ENCODE measurements at places on chromosomes 13 and 19.

GRCh38 chr19:48111280-48111679 lies 663 bp upstream of the PLA2G4C start:
- DNase-seq, result no peak

GRCh38 chr19:7905268-7905667 lies 1.6 kb downstream of the MAP2K7 start:
- DNase-seq, result no peak

- no peak for DNase-seq
Measured at GRCh38 chr19:5696196-5697021, 6.3 kb downstream of the RPL36 start.

GRCh38 chr19:5326986-5327623 lies 13.5 kb downstream of the PTPRS start:
- no peak for DNase-seq

DNA sequence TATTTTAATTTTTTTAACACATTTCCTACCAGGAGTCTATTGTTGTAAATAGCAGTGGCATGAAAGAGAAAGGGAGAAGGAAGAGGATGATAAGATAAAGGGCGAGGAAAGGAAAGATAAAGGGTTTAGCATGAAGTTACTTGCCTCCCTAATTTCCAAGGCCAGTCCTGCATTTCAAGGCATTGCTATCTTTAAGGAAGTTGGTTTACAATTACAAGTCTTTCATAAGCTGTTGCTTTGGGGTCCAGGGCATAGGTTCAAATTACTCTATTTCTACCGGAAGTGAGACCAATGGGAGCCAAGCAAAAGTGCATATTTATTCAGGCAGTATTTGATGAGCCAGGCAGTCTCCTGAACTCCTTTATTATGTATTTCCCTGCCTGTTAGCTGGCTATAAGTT lies 27.7 kb upstream of the UBL3 start:
- no peak for DNase-seq

GRCh38 chr13:97851269-97851668 lies 102.2 kb upstream of the IPO5 start:
- DNase-seq, result no peak

GRCh38 chr13:106899442-106899841 lies 331.5 kb upstream of the ARGLU1 start:
- DNase-seq, result no peak

- no peak for DNase-seq
Measured at GRCh38 chr13:94109715-94110374, 369.6 kb downstream of the DCT start.

DNA sequence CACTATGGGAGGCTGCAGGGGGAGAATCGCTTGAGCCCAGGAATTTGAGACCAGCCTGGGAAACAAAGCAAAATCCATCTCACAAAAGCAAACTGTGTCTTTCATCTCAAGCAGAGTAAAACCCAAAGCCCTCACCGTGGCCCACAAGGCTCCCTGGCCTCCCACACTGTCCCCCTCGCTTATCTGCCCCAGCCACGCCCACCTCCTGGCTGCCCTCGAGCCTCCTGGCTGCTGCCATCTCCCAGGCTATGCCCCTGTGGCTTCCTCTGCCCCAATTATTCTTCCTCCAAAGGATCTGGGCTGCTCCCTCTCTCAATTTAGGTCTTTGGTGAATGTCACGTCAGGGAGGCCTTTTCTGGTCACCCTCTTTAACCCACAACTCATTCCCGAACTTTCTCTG lies 3.6 kb downstream of the RABAC1 start:
- DNase-seq, result no peak

DNA sequence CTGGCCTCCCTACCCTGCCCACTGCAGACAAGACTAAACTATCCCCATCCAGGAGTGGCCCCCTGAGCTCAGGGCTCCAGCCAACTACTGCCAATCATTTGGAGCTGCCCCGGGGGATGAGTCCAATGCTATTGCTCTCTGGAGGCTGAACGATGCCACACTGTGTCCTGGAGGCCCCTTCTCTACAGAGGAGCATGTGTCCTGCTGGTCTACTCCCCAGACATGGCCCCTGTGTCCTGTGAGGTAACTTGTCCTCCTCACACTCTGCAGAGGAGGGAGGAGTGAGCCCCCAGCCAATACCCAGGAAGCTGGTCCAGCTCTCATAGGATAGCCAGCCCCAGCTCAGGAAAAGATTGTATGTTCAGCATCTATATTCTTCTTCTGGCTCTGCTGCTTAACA lies 159.1 kb upstream of the GPR12 start:
- DNase-seq, result no peak

GRCh38 chr19:32294871-32295438 lies 50.5 kb upstream of the ZNF507 start:
- DNase-seq, result no peak

DNA sequence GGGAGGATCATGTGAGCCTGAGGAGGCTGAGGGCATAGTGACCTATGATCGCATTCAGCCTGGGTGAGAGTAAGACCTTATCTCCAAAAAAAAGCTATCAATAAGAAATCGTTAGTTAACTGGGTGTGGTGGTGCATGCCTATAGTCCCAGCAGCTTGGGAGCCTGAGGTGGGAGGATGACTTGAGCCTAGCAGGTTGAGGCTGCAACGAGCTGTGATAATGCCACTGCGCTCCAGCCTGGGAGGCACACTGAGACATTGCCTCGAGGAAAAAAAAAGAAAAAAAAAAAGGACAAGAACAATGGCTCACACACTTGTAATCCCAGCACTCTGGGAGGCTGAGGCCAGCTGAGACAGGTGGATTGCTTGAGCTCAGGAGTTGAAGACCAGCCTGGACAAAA lies 16.2 kb downstream of the PSPC1 start:
- no peak for DNase-seq

- DNase-seq, result no peak
Measured at GRCh38 chr19:45780146-45780447, 2.2 kb downstream of the DMPK start.

DNA sequence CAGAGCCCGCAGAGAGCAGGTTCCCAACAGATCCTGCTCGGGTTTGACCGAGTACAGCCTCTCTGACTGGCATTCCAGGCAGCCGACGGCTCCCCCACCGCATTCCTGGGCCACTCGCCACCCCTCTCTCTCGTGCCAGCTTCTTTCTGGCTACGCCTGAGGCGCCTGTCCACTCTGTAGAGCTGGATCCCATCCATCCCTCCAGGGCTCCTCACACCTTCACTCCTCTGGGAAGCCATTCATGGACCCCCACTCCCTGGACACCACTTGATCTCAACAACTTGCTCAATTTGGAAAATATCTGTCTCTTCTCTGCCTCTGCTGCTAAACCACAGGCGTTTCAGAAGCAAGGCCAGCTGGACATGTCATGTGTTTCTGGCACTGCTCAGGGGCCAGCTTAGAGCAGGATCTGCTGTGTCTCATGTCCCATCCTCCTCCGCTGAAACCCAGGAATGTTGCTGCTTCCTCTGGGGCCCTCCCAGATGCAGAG lies 30.6 kb upstream of the ATP1A3 start:
- DNase-seq, result no peak

- no peak for DNase-seq
Measured at GRCh38 chr19:964761-965694, 19.1 kb upstream of the WDR18 start.

DNA sequence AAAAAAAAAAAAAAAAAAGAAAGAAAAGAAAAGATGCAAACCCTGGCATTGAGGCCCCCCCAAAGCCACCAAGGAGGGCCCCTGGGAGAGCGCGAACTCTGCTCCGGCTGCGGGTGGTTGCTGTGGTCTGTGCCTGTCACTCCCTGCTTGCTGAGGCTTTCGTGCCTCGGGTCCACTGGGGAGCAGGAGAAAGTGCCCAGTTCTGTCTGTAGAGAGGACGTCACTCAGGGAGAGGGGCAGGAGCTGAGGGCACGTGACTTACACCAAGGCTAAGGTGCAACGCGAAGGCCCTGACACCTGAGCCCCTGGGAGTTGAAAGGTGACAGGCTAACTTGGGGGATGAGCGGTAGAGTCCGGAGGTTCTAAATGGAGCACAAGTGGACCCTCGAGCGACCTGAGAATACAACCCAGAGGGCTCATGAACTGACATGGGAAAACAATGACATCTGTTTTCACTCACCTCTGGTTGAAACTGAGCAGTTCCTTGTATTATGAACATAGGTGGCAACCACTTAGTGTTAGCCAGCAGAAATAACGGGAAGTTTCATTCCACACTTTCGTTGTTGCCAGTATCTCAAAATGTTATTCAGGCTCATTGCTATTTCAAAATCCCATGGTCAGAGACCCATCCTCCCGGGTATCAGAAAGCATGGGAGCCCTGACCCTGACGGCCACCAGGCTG lies 69.2 kb upstream of the TM9SF2 start:
- DNase-seq, result no peak

DNA sequence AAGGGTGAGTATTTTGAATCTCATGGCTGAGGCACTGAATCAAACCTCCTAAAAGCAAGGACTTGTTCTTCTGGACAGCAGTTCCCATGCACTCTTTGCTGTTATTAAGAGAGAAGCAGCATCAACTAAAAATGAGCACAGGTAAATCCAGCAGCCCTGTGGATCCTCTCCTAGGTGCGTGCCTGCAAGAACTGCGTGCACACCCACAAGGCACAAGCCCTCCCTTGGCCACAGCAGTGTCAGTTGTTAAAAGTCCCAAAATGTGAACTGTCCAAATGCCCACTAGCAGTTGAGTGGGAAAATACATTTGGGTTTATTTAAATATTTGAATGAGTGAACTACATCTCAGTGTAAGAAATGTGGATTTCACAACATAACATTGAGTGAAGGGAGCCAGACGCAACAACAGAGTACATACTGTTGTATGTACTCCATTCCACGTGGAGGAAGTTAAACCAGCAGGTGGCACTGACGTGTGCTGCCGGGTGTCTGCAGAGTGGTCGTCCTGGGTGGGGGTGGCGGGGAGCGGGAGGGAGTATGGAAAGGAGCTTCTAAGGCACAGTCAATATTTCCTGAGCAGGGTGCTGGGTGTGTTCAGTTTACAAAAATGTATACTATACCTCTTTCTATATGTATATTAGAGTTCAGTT lies 266.4 kb downstream of the NALCN start:
- no peak for DNase-seq

GRCh38 chr19:50975766-50976165 lies 6.4 kb upstream of the KLK6 start:
- DNase-seq, result no peak

DNA sequence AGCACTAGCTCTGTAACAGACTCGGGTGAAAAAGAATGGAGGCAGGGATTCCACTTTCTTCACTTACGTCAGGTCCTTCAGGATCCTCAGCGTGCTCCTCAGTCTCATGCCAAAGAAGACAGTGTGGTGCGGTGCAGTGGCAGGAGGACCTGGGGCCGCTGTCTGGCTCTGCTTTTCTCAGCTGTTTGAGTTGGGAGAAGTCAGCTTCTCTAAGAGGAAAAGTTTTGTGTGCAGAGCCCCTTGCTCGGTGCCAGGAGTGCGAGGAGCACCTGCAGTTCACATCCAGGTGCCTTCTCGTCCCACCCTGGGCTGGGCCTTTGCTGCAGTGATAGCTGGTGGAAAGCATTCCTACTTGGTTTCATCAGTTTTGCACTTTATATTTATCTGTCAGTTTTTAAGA lies 77.9 kb upstream of the TEX29 start:
- DNase-seq, result no peak

- no peak for DNase-seq
Measured at GRCh38 chr19:35317464-35318043, 11.4 kb upstream of the CD22 start.

DNA sequence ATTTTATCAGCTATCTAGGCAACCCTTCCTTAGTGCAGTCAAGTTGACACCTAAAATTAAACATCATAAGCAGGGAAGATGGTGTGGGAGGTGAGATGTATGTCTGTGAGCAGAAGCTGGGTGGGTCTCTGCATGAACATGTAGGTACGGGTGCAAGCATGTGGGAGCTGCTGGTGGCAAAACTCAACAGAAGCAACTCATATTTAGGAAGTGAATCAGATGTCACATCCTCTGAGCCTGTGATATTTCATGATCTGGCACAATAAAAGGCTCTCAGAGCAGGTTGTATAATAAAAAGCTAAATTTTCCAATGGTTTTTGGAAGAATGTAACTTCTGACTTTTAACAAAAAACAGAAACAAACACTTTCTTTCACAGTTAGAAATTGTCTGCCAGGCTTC lies 44.4 kb downstream of the C1QTNF9 start:
- DNase-seq, result no peak

DNA sequence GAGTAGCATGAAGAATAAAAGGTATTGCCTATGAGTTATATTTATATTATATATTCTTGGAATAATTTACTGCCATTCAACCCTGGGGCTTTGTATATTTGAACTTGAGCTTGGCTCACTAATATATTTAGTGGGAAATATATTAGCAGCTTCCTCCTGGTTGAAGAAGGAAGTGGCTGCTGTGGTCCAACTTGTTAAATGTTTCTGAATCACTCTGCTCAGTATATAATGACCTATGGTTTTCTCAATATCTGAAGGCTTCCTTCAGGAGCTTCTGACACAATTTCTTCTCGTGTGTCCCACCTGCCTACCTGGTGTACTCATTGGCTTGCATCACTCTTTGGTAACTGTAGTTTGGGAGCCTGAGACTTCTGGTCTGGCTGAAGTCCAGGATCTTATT lies 646.4 kb downstream of the TBC1D4 start:
- DNase-seq, result no peak

- DNase-seq, result no peak
Measured at GRCh38 chr19:48296963-48297734, 27.3 kb downstream of the ZNF114 start.

- no peak for DNase-seq
Measured at GRCh38 chr13:48478391-48478790, 54.5 kb downstream of the RCBTB2 start.

DNA sequence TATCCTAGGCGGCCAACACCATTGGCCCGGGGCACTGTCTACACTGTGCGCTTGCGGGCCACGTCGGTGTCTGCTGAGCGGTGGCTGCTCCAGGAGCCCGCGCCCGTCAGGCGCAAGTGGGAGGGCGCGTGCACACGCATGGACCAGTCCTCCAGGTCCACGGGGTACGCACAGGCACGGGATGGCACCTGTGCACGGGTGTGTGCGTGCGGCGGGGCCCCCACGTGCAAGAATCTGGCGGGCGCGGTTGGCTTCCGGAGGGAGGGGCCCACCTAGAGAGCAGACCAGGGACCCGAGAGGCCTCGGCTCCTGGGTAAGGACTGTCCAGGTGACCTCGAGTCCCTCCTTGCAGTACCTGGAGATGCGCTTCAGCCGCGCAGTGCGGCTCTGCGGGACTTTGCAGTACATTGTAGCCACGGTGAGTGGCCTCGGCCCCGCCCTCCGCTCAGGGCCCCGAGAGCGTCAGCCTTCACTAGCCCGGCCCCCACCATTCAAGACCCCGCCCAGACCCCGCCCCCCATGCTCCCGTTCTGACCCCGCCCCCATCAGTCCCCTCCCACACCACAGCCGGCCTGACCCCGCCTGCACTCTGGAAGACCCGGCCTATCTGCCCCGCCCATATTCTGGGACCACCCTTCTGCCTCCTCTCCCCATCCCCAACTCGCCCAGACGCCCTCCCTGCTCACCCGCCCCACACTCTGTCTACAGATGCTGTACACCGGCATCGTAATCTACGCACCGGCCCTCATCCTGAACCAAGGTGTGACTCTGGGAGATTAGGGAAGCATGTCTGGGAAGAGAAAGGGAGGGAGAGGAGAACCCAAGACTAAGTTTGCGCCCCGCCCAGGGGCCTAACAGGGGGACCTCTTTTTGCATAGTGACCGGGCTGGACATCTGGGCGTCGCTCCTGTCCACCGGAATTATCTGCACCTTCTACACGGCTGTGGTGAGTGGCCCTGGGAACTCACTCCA lies 2.3 kb downstream of the SLC5A5 start:
- DNase-seq, result peak; percentile 89

- peak; percentile 46 for DNase-seq
Measured at GRCh38 chr13:95644601-95645052, at the start of gene DZIP1. Gene DZIP1 (minus strand): TSS chr13:95644706. CDS start chr13:95642029, 2,677 bp downstream.

GRCh38 chr19:33458171-33458633 lies 63.4 kb downstream of the PEPD start:
- DNase-seq, result no peak

- no peak for DNase-seq
Measured at GRCh38 chr13:40622761-40623160, 43.7 kb downstream of the FOXO1 start.
